Posterior vena cava (tissue), 2 donors: ENCODE measurements at places on chromosomes 3 and 15. TPM values are rescaled to one million over a fixed set of nuclear protein-coding genes. Genes with fewer than 3 reads are reported as not detected.

GRCh38 chr3:53328746-53329145 is 18.6 kb downstream of the DCP1A start:
- DNase-seq: no peak

DNA sequence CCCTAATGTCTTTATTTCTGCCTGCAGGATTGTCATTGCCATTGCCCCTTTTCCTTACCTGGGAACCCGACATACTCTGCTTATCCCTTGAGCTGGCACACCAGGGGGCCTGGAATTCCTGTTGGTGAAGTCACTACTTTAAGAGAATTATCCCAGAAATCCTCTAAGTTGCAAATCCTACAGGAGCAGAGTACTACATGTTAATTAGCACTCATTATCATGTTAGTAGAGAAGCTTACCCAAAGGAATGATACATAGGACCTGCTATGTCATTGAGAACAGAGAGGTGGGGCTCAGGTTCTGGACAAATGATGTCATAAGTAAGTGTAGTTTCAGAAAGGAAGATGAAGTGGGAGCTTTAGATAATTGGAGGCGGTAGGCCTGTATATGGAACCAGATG is 27.4 kb downstream of the SCG5 start:
- no peak for DNase-seq

Gene PTX3
- 84.0 TPM for total RNA-seq

Gene GOLGA8Q
- total RNA-seq: 0.67 TPM
